Transverse colon (tissue), 4 donors: ENCODE measurements at places on chromosomes 2 and 18. TPM values are rescaled to one million over a fixed set of nuclear protein-coding genes. Genes with fewer than 3 reads are reported as not detected.

ACMSD gene
- total RNA-seq, result not detected

PCARE gene
- total RNA-seq, result not detected

GKN1 gene
- total RNA-seq, result not detected

MEP1B gene
- total RNA-seq, result 32.4 TPM

GLI2 gene
- total RNA-seq, result 1.1 TPM

PUM2 gene
- 92.7 TPM for total RNA-seq

HOXD4 gene
- 25.5 TPM for total RNA-seq

PKDCC gene
- total RNA-seq, result 85.5 TPM

CCDC74B gene
- total RNA-seq, result 1.8 TPM

CENPA gene
- total RNA-seq, result 1.1 TPM

MOGAT1 gene
- not detected for total RNA-seq

ASPRV1 gene
- total RNA-seq, result not detected

OXER1 gene
- total RNA-seq, result 6.4 TPM

REEP1 gene
- 14.1 TPM for total RNA-seq

LDLRAD4 gene
- 35.9 TPM for total RNA-seq

SRD5A2 gene
- total RNA-seq, result not detected

CCDC85A gene
- 1.1 TPM for total RNA-seq
